Activated naive CD4-positive, alpha-beta T cell treated with anti-CD3 and anti-CD28 coated beads for 36 hours (primary cell): ENCODE measurements at places on chromosomes 16 and 17.

DNA sequence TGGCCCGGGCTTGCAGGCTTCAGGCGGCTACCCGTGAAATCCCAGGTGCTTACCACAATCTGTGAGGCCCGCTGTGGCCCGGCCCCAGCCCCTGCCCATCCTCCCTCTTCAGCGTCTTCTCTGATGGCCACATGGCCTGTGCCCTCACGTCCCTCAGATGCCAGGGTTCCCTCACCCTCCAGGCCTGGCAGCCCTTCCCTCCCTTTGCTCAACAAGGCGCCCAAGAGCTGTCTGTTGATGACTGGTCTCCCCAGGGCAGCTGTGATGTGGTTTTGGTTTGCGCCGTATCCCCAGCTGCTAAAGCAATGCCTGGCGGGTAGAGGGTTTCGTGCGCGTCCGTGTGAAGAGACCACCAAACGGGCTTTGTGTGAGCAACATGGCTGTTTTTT, 35.1 kb downstream of the PMM2 start:
- DNase-seq = no peak

DNA sequence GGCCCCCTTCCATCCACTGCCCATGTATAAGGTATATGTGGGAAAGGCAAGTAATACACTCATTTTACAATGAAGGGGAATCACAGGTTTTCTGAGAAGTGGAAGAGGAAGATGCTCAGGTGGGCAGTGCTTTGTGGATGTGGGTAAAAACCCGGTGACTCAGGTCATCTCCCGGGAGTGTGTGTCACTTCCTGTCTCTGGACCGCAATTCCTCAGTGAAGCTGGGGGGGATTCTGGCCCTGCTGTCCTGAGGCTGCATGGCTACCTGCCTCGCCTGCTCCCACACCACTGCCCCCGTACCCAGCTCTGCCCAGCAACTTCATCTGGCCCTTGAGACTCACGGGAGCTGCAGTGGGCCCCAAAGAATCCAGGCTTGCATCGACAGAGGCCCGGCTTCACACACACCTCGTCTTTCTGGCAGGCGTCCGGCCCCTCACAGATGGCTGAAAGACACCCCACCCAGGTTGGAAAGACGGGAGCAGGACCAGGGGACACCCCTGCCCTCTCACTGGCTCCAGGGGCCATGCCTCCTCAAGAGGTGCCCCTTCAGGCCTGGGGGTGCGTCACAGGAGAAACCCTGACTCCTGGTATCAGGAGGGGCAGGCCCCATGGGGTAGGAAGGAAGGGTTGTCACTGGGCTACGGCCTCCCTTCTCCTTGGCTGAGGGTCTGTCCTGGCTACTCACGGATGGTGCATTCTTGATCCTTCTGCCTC, 882 bp downstream of the SCARF1 start:
- peak; percentile 72 for DNase-seq

- DNase-seq = no peak
Measured at GRCh38 chr16:70653406-70653805, 7.0 kb downstream of the IL34 start.

- DNase-seq = no peak
Measured at GRCh38 chr16:5510819-5511370, 413.3 kb upstream of the EEF2KMT start.

DNA sequence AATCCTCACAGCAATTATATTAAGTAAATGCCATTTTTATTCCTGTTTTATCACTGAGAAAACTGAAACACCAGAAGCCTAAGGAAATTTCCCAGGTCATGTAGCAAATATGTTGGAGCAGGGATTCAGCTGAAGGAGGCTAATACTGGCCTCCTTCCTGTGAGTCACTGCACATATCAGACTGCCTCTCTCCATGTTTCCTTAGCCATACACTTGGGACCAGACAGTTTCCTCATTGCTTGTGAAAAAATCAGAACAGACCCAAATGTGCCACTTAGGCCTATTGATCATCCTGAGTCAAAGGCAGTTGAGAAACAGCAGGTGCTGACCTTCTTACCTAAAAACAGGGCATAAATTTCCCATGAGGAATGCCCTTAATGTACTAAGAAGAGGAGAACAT, 18.9 kb upstream of the ELAC2 start:
- no peak for DNase-seq

DNA sequence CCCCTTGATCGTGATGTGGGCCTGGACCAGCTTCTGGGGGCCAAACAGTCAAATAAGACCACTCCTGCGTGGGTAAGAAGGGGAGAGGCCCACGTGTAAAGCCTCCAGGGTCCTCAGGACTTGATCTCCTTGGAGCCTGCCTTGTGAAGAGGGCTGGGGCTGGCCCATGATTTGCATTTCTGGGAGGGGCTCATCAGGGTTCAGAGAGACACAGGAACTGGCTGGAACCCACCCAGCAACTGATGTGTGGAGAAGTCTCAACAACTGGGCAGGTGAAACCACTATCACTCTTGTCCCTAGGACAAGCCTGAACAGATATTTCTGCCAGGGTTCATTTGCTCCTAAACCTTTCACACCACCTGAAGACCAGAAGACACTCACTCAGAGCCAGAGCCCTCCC, 214.7 kb downstream of the ZNF423 start:
- DNase-seq = no peak

DNA sequence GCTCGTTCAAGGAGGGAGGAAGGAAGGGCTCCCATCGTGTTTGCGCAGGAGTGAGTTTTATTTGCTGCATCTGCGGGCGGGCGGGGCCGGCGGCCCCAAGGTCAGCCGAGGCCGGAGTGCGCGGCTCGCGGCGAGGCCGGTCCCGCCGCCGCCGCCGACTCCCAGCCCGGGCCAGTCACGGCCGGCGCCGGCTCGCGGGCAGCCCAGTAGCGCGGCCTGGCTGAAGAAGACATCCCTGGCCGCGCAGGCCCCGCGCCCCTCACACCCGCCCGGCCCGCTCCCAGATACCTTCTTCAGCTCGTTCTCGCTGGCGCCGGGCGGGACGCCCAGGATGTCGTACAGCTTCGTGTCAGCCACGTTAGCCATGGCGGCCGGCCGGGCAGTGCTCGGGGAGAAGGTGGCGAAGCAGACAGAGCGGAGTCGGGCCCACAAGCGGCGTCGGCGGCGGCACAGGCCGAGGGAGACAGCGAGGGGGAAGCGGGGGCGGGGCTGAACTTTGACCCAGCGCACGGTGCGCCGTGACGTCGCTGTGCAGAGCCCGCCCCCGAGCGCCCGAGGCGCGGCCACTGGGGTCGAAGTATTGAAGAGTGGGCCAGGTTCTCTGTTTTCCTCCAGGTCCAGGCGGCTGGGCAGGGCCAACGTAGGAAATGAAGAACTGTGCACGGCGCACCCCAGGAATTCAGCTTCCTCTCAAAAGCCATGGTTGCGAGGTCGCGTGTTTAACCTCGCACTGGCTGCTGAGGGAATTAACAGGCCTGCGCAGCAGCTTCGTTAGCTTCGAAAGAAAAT, at the start of gene DNAJA2:
Gene DNAJA2, minus strand, starts transcription at position 468 of the 789 bp plus-strand sequence. Its CDS starts 102 bp downstream, at position 366.
- DNase-seq = peak; percentile 92

GRCh38 chr17:81440511-81441244, 45.4 kb downstream of the BAHCC1 start:
- no peak for DNase-seq

GRCh38 chr17:27486741-27487140, 30.5 kb downstream of the KSR1 start:
- DNase-seq = no peak

GRCh38 chr16:78310990-78311561, 211.6 kb downstream of the WWOX start:
- DNase-seq = no peak

GRCh38 chr16:67957622-67958021, 10.8 kb downstream of the SLC12A4 start:
- no peak for DNase-seq

GRCh38 chr16:11450136-11450535, 104.9 kb downstream of the RMI2 start:
- no peak for DNase-seq

DNA sequence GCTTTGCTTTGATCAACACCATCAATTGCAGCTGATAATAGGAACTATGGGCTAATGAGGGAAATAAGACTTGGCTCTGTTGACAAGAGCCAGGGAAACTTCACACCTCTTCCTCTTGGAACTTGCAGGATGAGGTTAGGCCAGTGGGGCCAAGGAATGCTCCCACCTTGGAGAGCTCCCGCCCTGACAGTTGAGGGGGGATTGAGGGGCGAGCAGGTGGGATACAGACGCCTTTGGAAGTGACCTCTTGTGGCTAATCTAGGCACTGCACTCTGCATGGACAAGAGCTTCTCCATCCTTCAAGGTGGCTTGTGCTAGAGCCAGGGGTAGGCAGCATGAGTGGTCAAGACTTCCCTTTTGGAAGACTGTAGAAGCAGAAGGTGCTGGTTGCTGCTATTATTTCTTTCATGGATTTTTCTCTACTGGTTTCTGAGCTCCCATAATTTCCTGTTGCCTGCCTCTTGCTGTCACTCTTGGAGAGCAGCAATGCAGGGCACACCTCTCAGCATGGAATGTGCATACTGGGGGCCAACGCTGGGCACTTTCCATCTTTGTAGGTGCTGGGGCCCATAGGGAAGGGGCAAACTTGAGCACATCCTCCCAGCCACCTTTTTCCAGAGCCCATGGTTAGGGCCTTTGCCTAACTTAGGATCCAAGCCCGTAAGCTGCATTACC, 2.3 kb upstream of the PHF12 start:
- peak; percentile 69 for DNase-seq

GRCh38 chr16:569445-570254, at the start of gene PIGQ:
PIGQ (plus strand) TSS chr16:569968; CDS start chr16:574075, 4,107 bp downstream.
- peak; percentile 67 for DNase-seq

GRCh38 chr16:70561623-70562022, 38.0 kb downstream of the SF3B3 start:
- no peak for DNase-seq

- DNase-seq = peak; percentile 79
Measured at GRCh38 chr17:59845595-59846393, 46.9 kb downstream of the TUBD1 start.

GRCh38 chr17:49003557-49004511, 6.6 kb downstream of the IGF2BP1 start:
- no peak for DNase-seq

GRCh38 chr17:56912105-56912999, 1.5 kb downstream of the TRIM25 start:
- DNase-seq = no peak

DNA sequence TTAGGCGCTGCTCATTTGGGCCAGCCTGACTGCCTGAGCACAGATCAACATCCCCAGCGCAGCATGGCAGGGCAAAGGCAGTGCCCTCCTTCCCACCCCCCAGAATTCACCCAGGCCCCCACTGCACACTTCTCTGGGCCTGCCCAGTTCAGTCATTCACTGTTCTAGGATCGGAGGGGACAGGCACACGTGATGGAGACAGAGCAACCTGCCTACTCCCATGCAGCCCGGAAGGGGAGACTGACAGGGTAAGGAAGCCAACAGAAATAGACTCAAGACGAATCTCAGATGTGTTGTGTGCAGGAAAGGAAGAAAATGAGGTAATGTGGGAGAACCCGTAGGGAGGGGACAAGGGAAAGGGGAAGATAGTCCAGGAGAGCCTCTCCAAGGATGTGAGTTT, 59.2 kb upstream of the LYRM9 start:
- no peak for DNase-seq

GRCh38 chr16:68397710-68398201, 50.6 kb downstream of the SMPD3 start:
- DNase-seq = no peak

DNA sequence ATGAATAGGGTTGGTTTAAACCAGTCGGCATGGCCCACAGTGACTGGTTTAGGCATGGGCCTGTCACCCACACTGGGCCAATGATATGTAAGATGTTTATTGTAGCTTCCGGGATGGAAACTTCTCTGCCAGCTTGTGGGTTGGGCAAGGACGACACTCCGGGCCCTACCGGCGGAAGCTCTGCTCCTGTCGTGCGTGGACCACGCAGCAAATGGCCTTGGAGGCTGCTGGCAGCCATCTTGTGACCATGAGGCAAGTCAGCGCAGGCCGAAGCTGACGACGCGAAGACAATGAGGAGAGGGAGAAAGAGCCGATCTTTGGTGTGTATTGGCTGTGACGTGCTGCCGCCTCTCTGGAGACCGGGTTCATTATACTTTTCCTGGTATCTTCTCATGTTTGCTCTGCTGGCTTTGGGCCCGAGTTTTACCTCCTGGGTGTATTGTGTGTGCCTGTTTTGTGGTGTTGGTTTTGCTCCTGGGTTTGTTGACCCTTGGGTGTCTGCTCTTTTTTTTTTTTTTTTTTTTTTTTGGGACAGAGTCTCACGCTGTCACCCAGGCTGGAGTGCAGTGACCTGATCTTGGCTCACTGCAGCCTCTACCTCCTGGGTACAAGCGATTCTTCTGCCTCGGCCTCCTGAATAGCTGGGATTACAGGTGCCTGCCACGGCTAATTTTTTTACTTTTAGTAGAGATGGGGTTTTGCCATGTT, 15.4 kb downstream of the SLC25A10 start:
- no peak for DNase-seq

GRCh38 chr17:28425206-28425605, 19.2 kb upstream of the SLC46A1 start:
- no peak for DNase-seq

DNA sequence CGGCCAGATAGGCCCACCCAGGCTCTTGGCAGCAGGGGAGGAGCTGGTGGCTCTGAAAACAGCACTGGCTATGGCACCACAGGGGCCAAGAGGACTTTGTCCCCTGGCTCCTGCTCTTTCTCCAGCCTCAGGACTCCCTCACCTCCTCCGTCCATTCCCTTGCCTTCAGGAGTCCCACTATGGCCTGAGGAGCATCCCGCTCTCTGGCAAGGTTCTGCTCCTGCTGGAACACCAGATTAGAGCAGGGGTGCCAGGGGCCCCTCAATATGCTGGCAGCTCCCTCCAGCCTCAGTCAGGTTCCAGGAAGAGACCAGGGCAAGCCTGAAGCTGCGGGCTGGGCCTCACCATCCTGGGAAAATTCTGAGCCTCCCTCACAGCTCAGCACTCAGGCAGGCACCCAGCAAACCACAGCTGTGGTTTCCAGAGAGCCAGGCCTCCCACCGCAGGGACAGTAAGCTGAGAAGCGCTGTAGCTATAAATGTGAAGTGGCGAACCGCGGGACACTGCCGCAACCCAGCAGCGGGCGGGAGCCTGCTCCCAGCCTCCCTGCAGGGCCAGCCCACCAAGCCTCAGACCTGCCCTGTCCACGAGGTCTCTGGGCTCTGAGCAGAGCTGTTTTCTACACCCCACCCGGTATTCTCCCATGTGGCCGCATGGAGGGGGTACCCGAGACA, 25.7 kb downstream of the C17orf100 start:
- peak; percentile 9 for DNase-seq

- DNase-seq = no peak
Measured at GRCh38 chr16:30979170-30980022, 5.6 kb upstream of the HSD3B7 start.

- no peak for DNase-seq
Measured at GRCh38 chr16:86806838-86807351, 228.5 kb downstream of the FOXL1 start.

DNA sequence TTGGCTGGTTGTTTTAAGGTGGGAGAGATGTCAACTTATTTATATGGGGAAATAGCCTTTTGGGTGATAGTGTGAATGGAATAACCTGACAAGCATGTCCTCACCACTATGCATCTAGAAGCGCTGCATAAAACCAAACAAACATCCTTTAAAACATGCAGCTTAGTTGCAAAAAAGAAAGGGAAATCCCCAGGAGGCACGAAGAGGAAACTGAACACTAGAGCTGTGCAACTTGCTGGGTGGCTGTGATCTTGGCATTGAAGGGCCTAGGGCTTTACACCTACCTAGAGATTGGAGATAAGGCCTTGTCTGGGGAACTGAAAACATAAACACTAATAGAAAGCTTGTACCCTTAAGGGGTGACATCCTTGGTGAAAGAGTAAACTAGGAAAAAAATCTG, 7.3 kb downstream of the C16orf54 start:
- peak; percentile 68 for DNase-seq

- DNase-seq = no peak
Measured at GRCh38 chr17:61261001-61261637, 138.5 kb upstream of the TBX2 start.

GRCh38 chr16:57516176-57516725, 20.1 kb downstream of the CCDC102A start:
- no peak for DNase-seq

- DNase-seq = no peak
Measured at GRCh38 chr17:44595216-44595775, 38.0 kb downstream of the FZD2 start.
